IMR-90 (cell line): ENCODE measurements at places on chromosomes 11 and 22.

GRCh38 chr11:2376751-2377451 is at the start of gene CD81:
CD81 (plus strand) TSS chr11:2377310; CDS start chr11:2377550, 240 bp downstream.
- DNase-seq = peak; percentile 33

GRCh38 chr11:118628861-118629549 is 21.6 kb downstream of the PHLDB1 start:
- no peak for DNase-seq

DNA sequence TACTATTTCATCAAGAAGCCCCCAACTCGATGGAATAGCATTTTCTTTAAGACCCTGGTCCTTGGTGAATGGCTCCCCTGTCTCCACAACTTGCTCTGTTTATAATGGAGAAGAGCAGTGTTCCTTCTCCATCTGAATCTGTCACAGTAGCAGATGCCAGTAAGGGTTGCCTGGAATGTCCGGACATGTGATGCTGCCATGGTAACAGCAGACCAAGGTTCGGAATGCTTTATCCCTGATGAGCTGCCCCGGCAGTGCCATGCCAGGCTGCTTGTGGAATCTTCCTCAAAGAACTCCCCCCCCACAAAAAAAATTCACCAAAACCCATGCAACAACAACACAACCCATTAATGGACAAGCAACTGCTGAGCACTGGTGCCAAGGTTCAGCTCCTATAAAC is 72.5 kb downstream of the KCNC1 start:
- DNase-seq = no peak

DNA sequence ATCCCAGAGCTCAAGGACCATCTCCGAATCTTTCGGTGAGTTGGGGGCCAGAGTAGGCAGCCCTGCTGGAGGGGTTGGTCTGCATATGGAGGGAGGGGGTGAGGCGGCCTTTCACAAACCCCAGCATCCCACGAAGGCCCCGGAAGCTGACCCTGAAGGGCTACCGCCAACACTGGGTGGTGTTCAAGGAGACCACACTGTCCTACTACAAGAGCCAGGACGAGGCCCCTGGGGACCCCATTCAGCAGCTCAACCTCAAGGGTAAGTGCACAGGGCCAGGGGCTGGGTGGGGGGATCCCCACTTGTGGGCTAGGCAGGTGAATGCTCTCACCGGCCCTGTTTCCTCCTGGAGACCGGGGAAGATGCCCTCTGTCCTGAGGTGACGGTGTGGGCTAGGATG is 6.2 kb downstream of the TRPT1 start:
- DNase-seq = no peak

- DNase-seq = peak; percentile 93
Observed at GRCh38 chr11:65606876-65607613, 7.0 kb downstream of the MAP3K11 start.

DNA sequence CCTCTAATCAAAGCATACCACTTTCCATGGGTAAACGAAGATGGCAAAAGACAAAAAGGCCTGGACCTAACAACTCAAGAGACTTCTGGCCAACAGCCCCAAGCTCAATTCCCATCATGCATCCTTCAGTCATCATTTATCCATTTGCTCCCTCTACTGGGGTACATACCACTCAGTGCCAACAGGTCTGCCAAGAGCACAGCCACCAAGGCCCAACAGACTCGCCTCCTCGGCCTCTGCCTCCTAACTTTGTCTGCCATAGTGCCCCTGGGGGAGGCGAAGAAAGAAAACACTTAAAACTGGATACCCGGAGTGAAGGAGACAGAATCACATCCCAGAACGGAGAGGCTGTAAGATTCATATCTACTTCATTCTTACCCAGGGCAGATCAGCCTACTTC is 1.1 kb downstream of the HYOU1 start:
- DNase-seq = peak; percentile 37
